GM23248 (cell line): ENCODE measurements at places on chromosomes 4 and X. TPM values are rescaled to one million over a fixed set of nuclear protein-coding genes. Genes with fewer than 3 reads are reported as not detected.
A peak's percentile ranks its signal among the peaks of the same experiment; 100 is the strongest.

The AFAP1 gene
- total RNA-seq: 103 and 152 TPM in 2 replicates

The HSFX4 gene
- not detected in 2 replicates for total RNA-seq

The GPR173 gene
- 0.86 and 2.7 TPM in 2 replicates for total RNA-seq

The CCNB3 gene
- not detected in 2 replicates for total RNA-seq

The CLNK gene
- not detected in 2 replicates for total RNA-seq

The SMIM31 gene
- not detected in 2 replicates for total RNA-seq

The CHIC2 gene
- total RNA-seq: 111 and 126 TPM in 2 replicates

The XAGE1A gene
- total RNA-seq: not detected in 2 replicates

The HEPH gene
- total RNA-seq: 28.2 and 42.4 TPM in 2 replicates

The IBSP gene
- total RNA-seq: not detected in 2 replicates

The RNF150 gene
- 10.5 and 11.6 TPM in 2 replicates for total RNA-seq

DNA sequence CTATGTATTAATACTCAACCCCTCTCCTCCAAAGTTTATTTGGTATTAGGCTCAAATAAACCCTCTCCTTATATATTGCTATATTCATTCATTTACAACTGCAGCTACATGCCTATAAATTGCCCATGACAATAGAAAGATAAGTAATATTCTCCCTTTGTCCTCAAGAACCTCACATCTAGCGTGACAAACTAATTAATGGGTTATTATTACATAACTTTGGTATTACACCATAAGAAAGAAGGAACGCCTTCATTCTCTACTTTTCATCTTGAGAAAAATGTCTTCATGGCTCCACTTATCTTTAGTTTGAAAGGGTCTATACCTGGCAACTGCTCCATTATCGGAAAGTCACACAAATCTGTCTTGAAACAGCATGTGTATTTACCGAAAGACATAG is 157.7 kb upstream of the RASGEF1B start:
- no peaks in the 10 kb centered on the region for H3K27me3 ChIP-seq
- H3K4me3 ChIP-seq: no peak overlapping the region
- DNase-seq: no peak
- H3K36me3 ChIP-seq: no peaks in the 10 kb centered on the region
- H3K27ac ChIP-seq: no peak overlapping the region

DNA sequence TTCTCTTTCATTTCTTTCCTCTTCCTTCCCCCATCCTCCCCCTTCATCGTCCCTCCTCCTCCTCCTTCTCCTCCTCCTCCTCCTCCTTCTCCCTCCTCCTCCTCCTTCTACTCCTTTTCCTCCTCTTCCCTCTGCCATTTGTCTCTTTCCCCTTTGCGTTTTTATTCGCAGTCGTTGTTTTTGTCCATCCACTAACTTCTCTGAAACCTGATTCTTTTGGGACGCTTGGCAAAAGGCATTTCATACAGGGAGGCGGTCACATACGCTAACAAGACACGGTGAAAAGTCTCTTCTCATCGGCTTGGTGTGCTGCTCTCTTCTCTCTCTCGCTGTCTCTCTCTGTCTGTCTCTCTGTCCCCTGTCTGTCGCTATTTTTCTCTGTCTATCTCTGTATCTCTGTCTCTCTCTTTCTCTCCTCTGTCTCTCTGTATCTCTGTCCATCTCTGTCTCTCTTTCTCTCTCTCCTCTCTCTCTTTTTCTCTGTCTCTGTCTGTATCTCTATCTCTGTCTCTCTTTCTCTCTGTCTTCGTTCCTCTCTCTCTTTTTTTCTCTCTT is 5.4 kb upstream of the SHOX start:
- no peaks in the 10 kb centered on the region for H3K27me3 ChIP-seq
- H3K36me3 ChIP-seq: no peaks in the 10 kb centered on the region
- no peak for DNase-seq
- no peak overlapping the region for H3K27ac ChIP-seq
- H3K4me1 ChIP-seq: no peaks in the 10 kb centered on the region

GRCh38 chrX:99305573-99305972 is 1104.5 kb downstream of the PCDH19 start:
- no peaks in the 10 kb centered on the region for H3K4me1 ChIP-seq
- H3K4me3 ChIP-seq: no peak overlapping the region
- no peaks in the 10 kb centered on the region for H3K36me3 ChIP-seq
- no peaks in the 10 kb centered on the region for H3K27me3 ChIP-seq
- no peak for DNase-seq
- H3K27ac ChIP-seq: no peak overlapping the region

DNA sequence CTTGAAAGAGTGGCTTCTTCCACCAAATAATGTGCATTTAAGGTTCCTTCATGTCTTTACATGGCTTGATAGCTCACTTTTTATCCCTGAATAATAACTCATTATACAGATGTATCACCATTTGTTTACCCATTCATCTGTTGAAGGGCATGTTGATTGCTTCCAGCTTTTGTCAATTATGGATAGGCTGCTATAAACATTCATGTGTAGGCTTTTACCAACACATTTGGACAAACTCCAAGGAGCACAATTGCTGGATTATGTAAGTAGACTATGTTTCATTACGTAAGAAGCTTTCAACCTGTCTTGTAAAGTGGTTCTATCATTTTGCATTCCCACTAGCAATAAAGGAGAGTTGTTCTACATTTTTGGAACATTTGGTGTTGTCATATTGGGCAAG is 2637.0 kb downstream of the PCDH7 start:
- H3K27me3 ChIP-seq: no peaks in the 10 kb centered on the region
- no peak for DNase-seq
- no peak overlapping the region for H3K27ac ChIP-seq
- H3K36me3 ChIP-seq: no peaks in the 10 kb centered on the region

GRCh38 chr4:69440308-69440707 is 55.4 kb downstream of the UGT2B4 start:
- H3K27ac ChIP-seq: no peak overlapping the region
- no peak for DNase-seq
- no peaks in the 10 kb centered on the region for H3K36me3 ChIP-seq
- H3K4me1 ChIP-seq: no peaks in the 10 kb centered on the region
- H3K4me3 ChIP-seq: no peak overlapping the region

DNA sequence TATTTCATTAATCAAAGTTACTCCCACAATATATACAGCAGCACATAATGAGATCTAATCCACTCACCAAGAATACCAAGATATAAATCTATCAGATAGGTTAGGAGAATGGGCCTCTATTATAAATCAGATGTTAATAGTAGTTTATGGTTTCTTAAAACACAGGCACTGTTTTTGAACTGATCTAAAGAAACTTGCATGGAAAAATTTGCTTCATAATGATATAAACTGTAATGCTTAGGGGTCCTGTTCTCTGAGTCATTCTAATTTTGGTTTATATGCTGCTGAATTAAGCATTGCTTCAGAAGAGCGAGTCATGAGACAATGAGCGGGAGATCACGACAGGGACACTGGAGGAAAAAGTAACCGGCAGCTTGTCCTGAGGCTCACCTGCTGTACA is 113.3 kb upstream of the OTUD4 start:
- H3K4me1 ChIP-seq: peaks cover 19% of the 10 kb centered on the region
- no peak overlapping the region for H3K4me3 ChIP-seq
- DNase-seq: peak; percentile 56

DNA sequence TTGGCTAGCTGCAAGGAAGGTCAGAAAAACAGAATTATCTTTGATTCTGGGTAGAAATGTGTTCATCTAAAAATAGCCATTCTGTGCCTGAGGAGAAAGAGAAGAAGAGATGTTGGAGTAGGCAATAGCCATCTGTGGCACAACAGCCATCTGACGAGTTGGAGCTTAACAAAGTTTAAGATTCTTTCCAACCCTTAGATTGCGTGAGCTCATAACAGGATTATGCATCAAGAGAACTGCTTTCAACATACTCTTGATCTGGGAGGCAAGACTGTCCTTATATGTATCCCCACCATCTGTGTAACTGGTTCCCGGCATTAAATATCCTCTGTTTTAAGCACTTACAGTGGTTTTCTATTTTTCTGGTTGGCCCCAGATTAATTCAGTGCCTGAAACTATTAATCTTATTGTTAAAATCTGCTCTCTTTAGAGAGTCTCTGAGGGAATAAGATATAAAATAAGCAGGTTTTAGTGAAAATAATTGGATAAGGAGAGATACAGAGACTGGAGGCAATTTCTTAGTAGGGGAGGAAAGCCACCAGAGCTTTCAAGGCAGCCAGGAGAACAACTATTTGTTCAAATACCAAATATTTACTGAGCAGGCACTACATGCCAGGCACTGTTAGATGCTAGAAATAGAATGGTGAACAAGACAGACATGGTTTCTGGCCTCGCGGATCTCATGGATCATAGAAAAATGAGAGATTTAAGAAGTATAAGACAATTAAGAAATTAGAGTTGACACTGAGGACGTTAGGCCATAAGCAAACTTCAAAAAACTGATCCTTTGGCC is 398.0 kb downstream of the SMARCA1 start:
- no peak overlapping the region for H3K27ac ChIP-seq
- H3K36me3 ChIP-seq: no peaks in the 10 kb centered on the region
- no peaks in the 10 kb centered on the region for H3K27me3 ChIP-seq
- H3K4me1 ChIP-seq: no peaks in the 10 kb centered on the region
- no peak overlapping the region for H3K4me3 ChIP-seq

DNA sequence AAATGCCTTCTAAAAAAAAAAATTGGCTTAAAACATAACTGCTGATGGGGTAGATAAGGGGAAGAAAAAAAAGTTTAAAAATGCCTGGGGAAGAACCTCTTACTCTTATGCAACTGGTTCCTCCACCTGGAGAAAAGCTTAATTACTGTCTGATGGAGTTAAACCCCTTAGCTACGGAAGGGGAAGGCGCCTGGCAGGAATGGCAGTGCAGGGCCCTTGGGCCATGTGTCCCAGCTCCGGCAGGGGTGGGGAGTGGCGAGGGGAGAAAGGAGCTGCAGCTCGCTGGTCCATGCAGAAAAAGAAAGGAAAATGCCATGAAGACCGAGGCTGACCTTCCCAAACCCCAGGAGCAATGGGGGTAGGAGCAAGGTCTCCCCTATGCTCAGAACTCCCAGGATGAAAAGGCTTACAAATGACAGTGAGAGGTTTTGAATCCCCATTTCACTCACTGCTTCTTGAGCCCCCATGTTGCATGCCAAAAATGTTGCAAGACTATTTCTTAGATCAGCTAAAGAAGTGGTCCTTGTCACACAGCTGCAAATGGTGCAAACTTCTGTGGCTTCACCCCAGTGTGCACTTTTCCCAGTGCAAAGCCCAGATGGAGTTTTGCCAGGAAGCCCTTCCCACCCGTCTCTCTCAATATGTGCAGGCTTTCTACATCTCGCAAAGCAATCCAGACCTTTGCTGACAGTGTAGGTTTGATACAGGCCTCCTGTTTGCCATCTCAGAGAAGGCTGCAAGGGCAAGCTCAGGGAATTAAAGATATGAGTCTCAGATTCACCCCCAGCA is 204.8 kb upstream of the CT83 start:
- no peaks in the 10 kb centered on the region for H3K36me3 ChIP-seq
- H3K27ac ChIP-seq: no peak overlapping the region
- no peaks in the 10 kb centered on the region for H3K27me3 ChIP-seq
- no peak for DNase-seq
- H3K4me1 ChIP-seq: no peaks in the 10 kb centered on the region

GRCh38 chr4:138789796-138790195 is 225.8 kb upstream of the NOCT start:
- no peaks in the 10 kb centered on the region for H3K27me3 ChIP-seq
- DNase-seq: no peak
- no peaks in the 10 kb centered on the region for H3K36me3 ChIP-seq
- H3K27ac ChIP-seq: no peak overlapping the region

GRCh38 chrX:107672955-107673378 is 44.7 kb downstream of the PRPS1 start:
- H3K4me3 ChIP-seq: peak overlapping the region; percentile 18; the same call in 1 of the 2 replicates
- no peaks in the 10 kb centered on the region for H3K27me3 ChIP-seq
- H3K4me1 ChIP-seq: peaks cover 35% of the 10 kb centered on the region

DNA sequence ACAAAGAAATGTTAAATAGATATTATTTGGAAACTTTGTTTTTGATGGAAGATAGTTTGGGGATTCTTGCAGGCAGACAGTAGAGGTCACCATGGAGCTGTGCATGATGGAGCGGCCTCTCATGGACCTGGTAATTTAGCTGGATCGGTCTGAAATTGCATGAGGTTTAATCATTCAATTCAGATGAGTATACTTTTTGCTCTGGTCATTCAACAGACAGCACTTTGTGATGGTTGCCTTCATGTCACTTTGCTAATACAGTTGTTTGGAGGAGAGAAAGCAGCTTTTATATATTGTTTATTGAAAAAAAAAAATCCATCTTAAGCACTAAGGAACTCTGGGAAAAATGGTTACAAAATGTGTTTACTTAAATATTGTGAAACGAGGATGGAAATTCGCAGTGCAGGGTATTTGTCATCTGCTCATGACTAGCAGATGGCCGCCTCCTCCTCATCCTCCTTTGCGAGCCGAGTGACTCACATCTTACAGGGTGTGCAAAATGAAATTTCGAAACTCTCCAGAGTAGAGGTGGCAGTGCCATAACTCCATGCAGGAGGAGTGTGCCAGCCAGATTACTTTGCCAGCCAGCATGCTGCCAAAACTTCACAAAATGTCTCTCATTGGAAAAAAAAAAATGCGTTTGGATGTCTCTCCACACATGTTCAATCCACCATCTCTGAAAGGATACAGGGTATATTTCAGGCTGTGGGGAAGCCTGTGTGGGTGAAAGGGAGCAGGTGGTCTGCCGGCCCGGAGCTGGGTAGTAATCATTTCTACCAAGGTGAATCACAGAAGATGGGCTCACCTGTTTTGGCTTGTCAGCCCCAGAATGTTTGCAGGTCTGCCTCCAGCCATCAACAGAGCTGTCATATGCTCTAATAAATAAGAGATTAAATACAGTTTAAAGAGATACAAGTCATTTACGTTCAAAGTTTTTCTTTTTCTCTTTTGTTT is 314.9 kb upstream of the DIPK2B start:
- H3K4me3 ChIP-seq: no peak overlapping the region
- H3K36me3 ChIP-seq: no peaks in the 10 kb centered on the region
- DNase-seq: peak; percentile 94
- no peaks in the 10 kb centered on the region for H3K27me3 ChIP-seq

- peaks cover 28% of the 10 kb centered on the region for H3K4me1 ChIP-seq
- DNase-seq: no peak
- no peak overlapping the region for H3K4me3 ChIP-seq
- no peaks in the 10 kb centered on the region for H3K27me3 ChIP-seq
- H3K36me3 ChIP-seq: no peaks in the 10 kb centered on the region
Measured at GRCh38 chr4:74471264-74471663, 26.3 kb downstream of the AREG start.
